CD8-positive, alpha-beta memory T cell (primary cell): ENCODE measurements at places on chromosomes 1 and 21.

GRCh38 chr1:235617808-235618207 is 31.8 kb downstream of the GNG4 start:
- DNase-seq, result no peak

DNA sequence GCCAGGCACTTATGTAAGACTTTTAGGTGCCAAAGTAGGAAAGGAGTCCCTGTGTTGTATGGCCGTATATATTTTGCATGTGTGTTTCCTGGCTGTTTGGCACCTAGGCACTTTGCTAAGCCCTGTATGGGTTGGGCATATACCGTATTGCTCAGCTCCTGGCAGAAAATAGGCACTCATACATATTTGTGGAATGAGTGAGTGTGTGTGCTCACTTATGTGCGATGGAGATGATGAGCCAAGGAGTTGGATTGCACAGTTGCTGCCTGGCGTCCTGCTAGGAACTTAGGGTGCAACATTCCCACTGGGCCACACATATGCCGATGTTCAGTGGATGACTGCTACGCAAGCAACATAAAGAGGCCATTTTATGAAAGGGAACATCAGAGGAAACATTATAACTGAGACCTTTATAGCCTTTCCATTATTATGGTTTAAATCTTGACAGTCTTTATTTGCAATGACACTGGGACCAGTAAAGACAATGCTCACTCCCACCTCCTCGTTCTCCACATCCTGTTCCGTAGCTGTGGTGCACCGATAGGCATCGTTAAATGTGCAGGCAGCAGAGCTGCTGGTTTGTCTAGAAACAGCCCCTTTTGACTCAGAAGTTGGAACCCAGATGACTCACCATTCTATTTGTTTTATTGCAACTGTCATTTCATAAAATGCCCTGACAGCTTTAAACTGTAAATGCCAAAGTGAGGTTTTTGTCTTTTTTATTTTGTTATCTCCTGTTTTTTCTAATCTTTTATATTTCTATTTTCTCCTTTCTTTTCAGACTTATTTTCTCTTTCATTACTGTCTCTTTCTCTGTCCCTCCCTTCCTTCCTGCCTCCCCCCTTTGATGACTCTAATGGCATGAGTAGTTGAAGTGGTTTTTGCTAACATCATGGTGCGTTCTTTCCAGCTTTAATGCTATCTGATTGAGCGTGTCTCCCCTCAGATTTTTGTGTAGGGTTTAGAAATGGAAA is 36.1 kb downstream of the PEX14 start:
- peak; percentile 63 for DNase-seq

DNA sequence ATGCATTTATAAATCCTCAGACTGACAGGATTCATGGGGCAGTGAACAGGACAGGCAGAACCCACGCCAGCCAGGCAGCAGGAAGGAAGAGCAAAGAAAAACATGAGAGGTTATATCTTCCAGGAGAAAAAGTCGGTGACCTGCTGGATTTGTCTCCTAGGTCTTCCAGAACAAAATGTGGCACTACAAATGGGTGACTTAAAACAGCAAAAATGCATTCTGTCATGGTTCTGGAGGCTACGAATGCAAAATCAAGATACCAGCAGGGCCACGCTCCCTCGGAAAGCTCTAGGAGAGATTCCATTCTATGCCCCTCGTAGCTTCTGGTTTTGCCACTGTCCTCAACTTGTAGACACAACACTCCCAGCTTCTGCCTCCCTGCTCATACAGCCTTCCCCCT is 63.4 kb downstream of the PSMG1 start:
- no peak for DNase-seq

DNA sequence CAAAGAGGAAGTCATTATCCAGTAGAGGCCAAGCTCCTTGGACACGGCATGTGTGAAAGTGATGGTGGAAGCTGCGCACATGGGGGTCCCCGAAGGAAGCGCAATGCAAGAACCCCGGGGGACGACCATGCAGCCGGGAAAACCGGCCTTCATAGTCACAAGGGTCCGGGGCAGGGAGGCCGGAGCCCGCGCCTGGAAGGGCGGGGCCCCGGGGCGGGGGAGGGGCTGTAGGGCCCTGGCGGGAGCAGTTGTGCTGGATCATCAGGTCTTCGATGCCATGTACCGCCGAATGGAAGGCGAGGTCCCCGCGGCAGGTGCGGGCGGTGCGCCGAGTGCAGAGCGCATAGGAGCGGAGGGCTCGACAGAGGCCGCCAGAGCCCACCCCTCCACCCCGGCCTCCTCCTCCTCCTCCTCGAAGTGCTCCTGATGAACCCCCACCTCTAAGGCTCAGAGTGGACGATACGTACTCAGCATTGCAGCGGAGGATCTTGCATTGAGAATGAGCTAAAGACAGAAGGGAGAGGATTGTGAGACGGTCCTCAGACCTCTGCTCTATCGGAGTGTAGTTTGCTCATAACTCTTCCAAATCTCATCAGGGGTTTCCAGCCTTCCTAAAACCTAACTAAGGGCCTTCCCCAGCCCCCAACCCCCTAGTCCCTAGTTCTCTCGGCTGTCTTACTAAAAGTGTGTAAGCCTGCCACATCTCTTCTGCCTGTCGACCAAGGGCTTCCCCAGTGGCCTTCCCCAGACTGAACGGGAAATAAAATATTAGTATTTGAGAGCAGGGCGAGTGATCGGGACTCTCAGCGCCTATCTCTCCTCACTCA is 2.1 kb downstream of the HJV start:
- no peak for DNase-seq

DNA sequence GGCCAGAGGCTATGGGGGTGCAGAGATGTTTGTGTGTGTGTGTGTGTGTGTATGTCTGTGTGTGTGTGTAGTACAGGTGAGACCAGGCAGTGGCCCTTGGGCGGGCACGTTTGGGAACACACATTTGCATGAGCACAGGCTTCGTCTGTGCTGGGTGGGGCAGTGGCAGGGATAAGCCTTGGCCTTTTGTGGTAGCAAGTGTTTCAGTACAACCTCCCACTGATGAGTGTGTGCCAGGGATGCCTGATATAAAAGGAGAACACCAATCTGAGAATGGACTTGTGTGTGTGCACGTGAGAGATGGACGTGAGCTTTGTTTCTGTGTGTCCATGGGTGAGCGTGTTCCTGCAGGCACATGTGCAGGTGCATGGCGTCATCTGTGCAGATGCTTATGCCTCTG is 3.0 kb downstream of the NTRK1 start:
- DNase-seq, result no peak
